Astrocyte of the hippocampus (primary cell): ENCODE measurements at places on chromosomes 2 and 18.

GRCh38 chr2:217948351-217948791 is 54.4 kb downstream of the TNS1 start:
- DNase-seq = no peak

GRCh38 chr2:197498235-197498936 is 1.3 kb downstream of the HSPD1 start:
- DNase-seq = no peak

DNA sequence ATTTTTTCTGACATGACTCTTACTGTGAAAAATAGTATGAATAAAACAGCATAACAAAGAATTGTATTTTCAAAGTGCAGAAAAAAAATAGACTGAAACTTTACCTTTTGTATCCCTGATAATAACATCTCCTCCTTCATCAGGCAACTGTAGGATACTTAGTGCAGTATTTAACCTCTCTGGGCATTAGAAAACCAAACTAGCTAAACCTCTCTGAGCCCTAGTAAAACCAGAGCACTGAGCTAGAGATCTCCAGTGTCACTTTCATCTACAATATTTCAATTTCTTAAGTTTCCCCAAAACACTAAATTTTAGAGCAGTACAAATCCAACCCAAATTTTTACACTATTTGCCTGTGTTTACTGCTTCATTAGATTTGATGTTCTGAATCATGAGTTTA is 594.0 kb upstream of the LINC00305 start:
- DNase-seq = no peak

DNA sequence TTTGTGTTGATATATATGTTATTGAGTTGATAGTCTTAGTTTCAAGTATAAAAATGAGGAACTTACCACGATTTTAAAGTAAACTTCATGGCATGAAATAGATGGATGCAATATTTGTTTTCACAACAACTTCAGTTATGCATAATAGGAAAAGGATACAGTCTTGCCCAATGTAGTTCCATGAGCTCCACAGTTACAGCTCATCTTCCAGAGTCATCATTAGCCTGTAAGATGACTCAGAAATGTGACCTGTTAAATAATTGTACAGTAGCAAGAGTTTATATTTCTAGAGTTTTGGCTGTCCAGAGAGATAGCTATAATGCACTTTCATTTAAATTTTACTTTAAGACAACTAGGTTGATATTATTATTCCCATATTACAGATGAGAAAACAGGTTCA is 80.9 kb upstream of the ARHGAP28 start:
- DNase-seq = no peak

- peak; percentile 76 for DNase-seq
These were observed 191.0 kb downstream of the GRB14 start for GRCh38 chr2:164430166-164430783.

GRCh38 chr2:152396051-152396511 is 61.1 kb downstream of the FMNL2 start:
- peak; percentile 21 for DNase-seq

GRCh38 chr2:2926009-2926857 is 451.4 kb downstream of the EIPR1 start:
- no peak for DNase-seq

GRCh38 chr2:174663550-174663949 is 65.9 kb upstream of the WIPF1 start:
- DNase-seq = no peak

- DNase-seq = no peak
These were observed 84.2 kb downstream of the SLC39A10 start for GRCh38 chr2:195741191-195741590.

DNA sequence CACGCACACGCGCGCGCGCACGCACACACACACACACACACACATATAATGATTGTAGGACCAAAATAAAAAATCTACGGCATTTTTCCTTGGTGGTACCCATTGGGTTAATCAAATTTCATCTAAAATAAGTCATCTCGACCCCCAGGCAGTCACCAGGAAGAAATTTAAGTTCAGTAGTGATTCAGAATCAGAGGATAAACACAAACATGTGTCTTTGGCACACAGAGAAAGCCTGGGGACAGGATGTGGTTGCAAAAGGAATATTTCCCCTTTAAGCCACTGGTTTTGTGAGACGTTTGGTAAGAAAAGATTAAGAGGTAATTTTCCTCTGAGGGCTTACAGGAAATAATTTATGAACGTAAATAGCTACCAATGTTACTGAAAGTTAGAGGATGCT is 171.6 kb upstream of the PIEZO2 start:
- peak; percentile 68 for DNase-seq

DNA sequence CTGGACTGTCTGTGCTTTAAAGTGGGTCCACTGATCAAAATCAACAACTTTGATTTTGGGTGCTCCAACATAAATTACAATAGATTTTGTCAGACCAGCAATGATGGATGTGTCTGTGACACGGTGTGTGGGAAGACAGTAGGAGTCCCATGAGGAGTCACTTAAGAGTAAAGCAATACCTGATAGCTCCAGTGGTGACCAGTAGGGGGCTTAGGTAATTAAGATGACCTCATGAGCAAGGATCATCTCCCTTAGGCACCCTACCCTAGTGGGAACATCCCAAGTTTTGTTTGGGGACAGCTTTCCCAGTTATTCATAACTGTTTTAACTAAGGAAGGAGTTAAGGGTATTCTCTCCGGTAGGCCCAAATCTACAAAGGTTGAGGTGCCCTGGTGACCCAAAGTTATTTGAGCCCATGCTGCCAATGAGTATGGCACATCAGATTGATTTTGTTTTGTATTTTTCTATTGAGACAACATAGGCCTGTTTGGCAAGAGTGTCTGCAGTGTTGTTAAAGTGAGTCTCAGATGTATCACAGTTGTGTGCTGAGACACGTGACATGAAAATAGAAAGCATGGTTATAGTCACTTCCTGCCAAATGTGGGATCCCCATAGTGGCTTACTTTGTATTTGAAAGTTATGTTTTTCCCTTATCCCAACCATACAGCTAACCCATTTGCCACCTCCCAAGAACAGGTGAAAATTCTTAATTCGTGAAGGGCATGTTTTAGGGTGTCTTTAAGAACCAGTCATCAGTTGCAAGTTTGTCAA is 1337.6 kb upstream of the SLC39A10 start:
- DNase-seq = no peak

DNA sequence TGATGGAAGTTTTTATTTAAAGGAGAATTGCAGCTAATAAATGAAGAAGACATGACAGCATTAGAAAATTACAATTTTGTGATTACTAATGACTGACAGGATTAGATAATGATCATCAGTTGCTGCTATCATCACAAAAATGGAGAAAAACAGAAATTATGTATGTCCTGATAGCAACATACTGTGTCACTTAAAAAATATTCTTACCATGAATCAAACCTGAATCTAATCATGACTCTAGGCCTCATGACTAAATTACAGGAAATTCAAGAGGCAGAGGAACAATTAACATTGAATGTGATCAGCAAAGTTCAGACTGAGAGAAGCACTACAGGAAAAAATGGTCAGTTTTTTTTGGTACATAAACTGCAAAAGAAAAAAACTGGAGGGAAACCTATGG is 147.8 kb downstream of the PMAIP1 start:
- DNase-seq = no peak

GRCh38 chr2:88950010-88950409 is 258.5 kb downstream of the RPIA start:
- DNase-seq = no peak

GRCh38 chr2:152395103-152395502 is 60.1 kb downstream of the FMNL2 start:
- peak; percentile 29 for DNase-seq

DNA sequence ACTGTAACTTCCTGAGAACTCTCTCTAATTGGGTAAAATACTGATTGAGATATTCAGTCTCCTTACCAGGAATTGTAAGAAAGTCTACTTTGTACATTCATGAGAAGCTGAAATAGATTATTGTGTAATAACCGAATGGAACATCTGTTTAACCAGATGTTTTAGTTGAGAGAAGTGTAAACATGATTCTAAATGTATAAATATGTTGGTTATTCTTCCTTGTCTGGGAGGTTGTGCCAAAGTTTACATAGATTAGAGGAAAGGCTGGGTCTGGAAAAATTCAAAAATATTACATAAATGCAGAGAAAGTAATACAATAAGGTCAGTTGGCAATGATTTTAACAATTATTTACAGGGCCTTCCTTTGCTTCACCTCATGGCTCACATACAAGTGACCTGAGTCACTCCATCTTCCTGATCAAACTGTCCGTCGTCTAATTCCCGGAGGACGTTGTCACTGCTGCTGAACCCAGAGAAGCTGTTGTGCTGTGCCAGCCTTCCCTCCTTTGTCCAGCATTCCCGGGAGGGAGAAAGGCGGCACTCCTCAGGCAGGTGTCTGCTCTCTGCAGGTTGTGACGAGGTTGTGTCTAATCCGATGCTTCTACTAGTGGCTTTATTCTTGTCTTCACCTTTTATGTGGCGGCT is 55.9 kb downstream of the MOB4 start:
- peak; percentile 26 for DNase-seq

- DNase-seq = no peak
These were observed 158.9 kb downstream of the ATAD2B start for GRCh38 chr2:23767876-23768621.

- DNase-seq = peak; percentile 67
These were observed 405.0 kb downstream of the XIRP2 start for GRCh38 chr2:167293172-167293781.

DNA sequence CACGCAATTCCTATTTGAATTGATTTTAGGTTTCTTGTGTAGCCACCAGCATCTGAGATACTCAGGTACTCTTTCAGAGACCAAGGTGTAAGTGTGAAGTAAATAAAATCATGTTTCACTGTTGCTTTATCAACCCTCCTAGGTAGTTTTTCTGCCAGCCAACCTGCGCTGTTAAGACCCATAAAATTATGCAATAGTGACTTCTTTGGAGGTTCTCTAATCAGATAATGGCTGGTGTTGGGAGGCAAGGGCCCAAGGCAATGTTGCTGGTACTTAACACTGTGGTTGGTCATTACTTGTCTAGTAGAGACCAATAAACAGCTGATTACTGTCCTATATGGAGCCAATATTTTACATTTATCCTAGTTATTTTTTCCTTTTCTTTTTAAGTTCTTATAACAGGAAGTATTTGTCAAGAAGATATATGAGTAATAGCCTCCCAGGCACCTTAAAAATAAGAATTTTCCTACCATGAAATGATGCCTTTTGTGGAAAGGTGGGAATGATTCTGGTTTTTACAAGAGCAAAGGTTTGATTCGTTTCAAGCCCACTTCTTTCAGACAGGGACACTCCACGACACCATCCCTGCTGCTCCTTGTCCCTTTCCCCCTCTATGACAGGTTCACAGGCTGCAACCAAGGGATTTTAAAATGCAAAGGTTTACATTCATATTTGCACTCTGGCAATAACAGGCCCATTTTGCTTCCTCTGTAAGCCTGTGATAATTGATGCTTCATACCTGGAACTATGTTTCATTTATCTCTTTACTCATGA is 259.3 kb downstream of the MEIS1 start:
- DNase-seq = no peak

GRCh38 chr18:7336623-7337022 is 105.7 kb downstream of the LRRC30 start:
- no peak for DNase-seq

- DNase-seq = no peak
These were observed 16.9 kb upstream of the VWA3B start for GRCh38 chr2:98070081-98070480.

DNA sequence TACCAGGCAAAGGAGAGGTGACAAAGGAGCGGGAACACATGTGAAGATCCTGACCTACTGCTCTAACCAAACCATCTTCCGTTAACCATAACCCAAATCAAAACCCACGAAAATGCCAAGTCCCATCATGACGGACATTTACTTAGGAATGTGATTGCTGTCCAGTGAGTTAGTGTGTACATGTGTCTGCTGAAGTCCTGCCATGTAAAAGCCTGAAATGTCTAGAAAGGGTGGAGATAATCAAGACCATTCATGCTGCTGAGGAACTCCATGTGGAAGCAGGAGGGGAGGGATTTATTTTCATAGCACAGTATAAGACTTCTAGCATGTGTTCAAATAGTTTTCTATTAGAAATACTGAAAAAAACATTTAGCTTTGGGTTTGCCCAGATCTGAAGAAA is 137.0 kb upstream of the BOD1L2 start:
- DNase-seq = no peak

DNA sequence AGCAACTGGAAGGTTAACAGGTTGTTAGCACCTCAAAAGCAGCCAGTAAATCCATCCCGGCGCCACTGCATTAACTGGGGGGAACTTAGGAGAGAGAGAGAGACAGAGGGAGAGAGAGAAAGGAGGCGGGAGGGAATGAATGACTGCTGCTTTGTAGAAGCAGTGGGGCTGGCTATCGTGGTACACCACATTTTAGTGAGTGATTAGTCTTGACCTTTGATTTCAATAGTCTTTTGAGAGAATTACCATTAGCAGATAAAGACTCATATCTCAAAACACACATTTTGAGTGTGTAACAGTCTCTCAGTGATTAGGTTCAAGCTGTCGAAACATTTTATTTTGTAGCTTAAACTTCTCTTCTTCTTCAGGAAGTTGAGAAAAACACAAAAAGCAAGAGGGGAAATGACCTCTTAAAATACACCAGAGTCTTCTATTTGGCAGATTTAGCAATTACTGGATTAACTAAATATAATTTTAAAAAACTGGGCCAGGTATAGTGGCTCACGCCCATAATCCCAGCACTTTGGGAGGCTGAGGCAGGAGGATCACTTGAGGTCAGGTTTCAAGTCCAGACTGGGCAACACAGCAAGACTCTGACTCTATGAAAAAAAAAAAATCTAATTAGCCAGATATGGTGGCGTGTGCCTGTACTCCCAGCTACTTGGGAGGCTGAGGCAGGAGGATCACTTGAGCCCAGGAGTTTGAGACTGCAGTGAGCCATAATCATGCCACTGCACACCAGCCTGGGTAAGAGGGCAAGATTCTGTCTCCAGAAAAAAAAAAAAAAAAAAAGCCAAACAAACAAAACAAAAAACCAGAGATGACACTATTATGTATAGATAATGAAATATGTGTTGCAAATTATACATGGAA is 22.0 kb upstream of the PNO1 start:
- DNase-seq = no peak
